ENCODE measurements at places on chromosomes 16 and 17.

DNA sequence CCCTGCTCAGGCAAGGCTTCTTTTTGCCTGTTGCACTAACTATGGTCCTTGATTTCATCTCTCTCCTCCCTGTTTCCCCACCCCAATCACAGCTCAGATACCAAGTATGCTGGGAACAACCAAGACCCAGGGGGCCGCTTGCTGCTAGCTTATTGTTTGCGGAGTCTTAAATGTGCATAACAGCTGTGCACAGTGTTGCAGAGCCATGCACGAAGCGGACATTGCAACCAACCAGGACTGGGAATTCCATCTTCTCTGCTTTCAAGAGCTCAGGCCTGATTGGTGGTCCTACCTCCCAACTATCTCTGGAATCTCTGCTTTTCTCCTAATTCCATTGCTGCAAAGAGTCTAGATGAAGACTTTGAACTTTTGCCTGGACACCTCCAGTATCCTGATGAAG is 281.3 kb upstream of the TNRC6C start:
- no peak for DNase-seq

- DNase-seq: no peak
These were observed 599.4 kb upstream of the CDH5 start for GRCh38 chr16:65767125-65767524.

DNA sequence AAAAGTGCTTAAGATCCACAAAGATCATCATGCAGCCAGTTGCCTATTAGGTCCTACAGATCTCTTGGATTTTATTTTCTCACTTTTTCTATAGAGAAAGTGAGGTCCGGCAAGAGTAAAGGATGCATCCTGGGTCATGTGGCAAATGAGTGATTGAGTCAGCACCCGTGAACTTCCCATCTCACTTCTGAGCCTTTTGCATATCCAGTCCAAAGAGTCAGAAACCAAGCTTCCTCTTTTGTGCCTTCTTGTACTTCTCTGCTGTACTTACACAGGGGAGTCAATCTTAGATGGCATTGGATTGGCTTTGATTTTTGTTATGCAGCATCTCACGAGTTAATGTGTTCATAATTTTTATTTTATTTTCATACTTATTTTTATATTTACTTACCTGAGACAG is 114.2 kb upstream of the IRX5 start:
- DNase-seq: no peak

DNA sequence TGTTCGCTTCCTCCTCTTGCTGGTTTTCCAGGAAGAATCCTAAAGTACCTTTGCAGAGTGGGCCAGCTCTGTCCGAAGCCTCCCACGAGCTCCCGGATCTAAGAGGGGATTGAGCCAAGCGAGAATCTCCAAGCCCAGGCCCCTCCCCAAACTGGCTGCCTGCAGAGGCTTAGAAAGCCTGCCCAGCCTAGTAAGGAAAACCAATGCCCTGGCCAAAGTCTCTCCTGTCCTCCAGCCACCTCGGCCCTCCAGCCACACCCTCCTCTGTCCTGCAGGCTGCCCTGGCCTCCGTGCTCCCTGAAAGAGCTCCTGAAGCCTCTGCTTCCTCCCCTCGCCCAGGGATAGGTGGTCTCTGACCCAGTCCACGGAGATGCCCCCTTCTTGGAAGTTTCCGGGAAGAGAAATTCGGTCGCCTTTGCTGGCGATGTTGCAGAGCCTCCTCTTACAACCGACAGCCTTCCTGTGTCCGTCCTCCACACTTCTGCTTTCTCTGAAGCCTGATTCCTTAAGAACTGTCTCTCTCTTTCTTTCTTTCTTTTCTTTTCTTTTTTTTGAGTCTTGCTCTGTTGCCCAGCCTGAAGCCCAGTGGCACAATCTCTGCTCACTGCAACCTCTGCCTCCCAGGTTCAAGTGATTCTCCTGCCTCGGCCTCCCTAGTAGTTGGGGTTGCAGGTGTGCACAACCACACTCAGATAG is 54.9 kb upstream of the TOB1 start:
- DNase-seq: peak; percentile 57

GRCh38 chr16:24372824-24373223 is 116.7 kb downstream of the CACNG3 start:
- DNase-seq: no peak

DNA sequence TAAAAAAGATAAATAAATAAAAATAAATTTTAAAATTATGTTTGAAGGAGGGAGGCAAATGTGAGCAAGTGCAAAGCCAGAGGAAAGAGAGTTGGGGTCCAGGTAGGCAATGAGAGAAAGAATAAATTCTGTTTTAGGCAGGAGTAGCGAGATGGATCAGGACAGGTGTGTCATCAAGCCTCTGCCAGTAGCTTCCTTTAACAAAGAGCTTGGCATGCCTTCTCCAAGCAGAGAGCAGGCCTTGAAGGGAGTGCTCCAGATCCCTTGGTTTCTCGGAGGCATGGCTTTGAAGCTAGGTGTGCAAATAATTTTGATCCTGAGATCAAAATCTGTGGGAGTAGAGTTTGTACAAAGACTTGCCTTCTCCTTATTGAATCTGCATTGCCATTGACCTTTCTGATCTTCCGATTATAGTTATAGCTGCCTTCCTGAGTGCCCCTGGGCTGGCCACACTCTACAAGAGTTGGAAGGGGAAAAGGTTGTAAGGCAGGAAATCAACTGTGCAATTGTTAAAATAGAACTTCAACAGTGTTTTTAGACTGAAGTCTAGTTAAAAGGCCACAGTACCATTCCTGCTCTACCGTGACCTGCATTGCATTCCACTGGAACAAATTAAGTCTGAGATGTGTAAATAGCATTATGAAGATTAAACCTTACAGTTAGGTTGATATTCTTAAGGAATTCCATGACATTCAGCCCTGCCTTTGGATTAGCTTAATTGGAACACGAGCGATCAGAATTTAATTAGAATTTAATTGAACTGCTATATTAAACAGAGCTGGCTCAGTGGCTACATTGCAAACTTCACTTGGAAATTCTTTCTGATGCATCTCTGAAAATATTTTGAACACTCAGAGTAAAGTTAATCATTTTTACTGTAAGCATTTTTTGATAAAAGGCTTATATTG is 33.7 kb downstream of the IQCK start:
- DNase-seq: no peak

DNA sequence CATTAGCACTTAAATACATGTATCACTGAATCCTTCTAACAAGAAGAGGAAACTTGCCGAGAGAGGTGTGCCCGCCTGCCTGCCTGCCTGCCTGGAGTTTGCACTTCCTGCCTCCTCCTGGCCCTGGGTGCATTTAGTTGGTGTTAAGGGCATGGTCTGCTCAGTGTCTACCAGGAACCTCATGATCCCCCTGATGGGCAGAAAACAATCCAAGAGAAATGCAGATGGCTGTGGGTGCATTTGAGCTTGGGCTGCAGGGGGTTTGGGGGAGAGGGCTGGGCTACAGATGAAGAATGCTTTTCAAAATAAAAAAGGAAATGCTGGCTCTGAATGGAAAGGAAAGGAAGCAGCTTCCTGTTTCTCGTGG is 10.1 kb downstream of the KSR1 start:
- DNase-seq: peak; percentile 58

GRCh38 chr17:49146620-49147306 is 14.2 kb downstream of the B4GALNT2 start:
- DNase-seq: no peak

- DNase-seq: no peak
These were observed 245.2 kb downstream of the SEC14L1 start for GRCh38 chr17:77385750-77386501.

DNA sequence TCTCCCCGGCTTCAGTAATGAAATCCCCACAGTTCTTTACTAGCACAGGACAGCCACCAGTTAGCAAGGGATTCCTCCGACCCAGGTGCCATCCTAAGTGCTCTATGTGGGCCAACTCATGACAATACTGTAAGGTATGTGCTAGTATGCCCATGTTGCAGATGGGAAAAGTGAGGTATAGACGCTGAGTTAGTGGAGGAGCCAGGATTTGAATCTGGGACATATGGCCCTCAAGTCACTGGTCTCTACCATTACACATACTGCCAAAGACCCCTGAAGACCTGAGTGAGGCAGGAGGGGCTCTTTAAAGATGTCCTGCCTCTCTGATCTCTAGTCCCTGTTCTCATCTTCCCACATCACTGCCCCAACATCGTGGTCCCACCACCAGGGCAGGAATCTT is 36.2 kb upstream of the MRPS23 start:
- no peak for DNase-seq

GRCh38 chr17:12545877-12546513 is 119.7 kb upstream of the MYOCD start:
- DNase-seq: peak; percentile 77

DNA sequence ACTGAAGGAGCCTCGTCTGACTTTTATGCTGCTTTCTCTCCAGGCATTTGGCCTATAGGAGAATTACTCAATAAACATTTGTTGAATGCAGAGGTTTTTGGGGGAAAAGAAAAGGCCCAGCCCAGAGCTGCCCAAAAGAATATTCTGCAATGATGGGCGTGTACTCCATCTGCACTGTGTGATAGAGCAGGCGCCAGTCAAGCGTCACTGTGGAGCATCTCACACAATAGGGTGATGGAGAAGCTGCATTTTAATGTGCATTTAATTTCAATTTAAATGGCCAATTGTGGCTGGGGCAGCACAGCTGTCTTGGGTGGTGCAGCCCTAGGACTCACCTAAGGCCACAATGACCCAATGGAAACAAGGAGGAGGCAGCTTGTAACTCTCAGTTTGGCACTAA is 20.6 kb downstream of the GLYR1 start:
- no peak for DNase-seq

- no peak for DNase-seq
These were observed 82.3 kb downstream of the NT5M start for GRCh38 chr17:17385491-17385890.

Measured in H9 (cell line).